ENCODE measurements at places on chromosomes 7 and 10. TPM values are rescaled to one million over a fixed set of nuclear protein-coding genes. Genes with fewer than 3 reads are reported as not detected.

GRCh38 chr10:104307576-104308438, 30.5 kb downstream of the ITPRIP start:
- H3K4me3 ChIP-seq = no peak overlapping the region
- no peaks in the 10 kb centered on the region for H3K36me3 ChIP-seq
- H3K27ac ChIP-seq = no peak overlapping the region
- no peak for DNase-seq

DNA sequence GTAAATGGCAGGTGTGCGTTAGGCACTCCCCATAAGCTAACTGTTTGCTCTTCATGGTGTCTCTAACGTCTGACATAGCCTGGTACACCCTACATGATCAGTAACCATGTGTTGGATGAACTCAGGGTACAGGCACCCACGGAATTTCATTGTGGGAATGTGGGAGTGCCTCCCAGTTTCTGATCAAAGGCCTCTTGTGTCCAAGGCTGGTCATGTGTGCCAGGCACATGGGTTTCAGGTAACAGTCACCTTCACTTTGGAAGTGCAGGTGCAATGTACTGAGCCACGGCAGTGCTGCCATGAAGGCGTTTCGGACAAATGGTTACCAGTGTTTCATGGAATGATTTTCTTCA, 298.3 kb downstream of the DNAJB6 start:
- no peak for DNase-seq
- H3K4me1 ChIP-seq = no peaks in the 10 kb centered on the region
- H3K27me3 ChIP-seq = no peaks in the 10 kb centered on the region
- no peaks in the 10 kb centered on the region for H3K36me3 ChIP-seq

DNA sequence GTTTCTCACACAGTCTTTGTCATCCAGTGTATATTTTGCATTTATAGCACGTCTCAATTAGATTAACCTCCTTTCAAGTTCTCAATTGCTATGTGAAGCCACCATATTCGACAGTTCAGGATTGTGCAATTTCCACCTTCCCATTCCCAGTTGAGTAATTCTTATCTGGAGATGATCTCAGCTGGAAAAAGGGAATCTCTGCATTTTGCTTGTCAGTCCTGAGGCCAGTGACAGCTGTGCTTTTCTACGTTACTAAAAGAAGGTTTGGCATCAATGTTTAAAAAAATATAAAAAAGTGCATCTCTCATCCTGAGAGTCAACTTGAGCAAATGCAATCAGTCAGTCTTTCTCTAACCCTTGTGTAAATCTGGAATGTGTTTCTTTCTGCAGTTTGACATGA, 247.7 kb downstream of the PRKG1 start:
- no peak overlapping the region for H3K4me3 ChIP-seq
- H3K36me3 ChIP-seq = no peaks in the 10 kb centered on the region
- DNase-seq = no peak
- no peaks in the 10 kb centered on the region for H3K27me3 ChIP-seq
- no peak overlapping the region for H3K27ac ChIP-seq

- DNase-seq = no peak
- no peaks in the 10 kb centered on the region for H3K27me3 ChIP-seq
- H3K36me3 ChIP-seq = no peaks in the 10 kb centered on the region
- H3K4me1 ChIP-seq = no peaks in the 10 kb centered on the region
- no peak overlapping the region for H3K27ac ChIP-seq
Measured at GRCh38 chr10:82922046-82922445, 1047.1 kb downstream of the NRG3 start.

DNA sequence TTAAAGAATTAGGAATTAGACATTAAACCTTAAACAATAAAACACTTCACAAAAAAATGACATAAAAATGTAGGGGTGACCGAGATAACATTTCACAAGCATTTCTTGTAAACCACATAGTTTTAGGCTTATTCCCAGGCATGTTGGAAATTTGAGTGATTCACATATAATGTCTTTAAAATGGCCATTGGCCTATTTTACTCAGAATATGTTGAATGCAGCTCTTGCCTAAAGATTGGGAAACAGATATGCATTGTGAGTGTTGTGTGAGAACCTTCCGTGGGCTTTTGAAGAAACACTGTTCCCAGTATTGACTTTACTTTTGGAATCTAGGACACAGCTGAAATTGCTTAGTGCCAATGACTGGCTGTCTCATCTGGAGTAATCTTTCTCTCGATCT, 79.6 kb downstream of the ARL5B start:
- H3K27me3 ChIP-seq = no peaks in the 10 kb centered on the region
- no peaks in the 10 kb centered on the region for H3K36me3 ChIP-seq
- H3K4me1 ChIP-seq = no peaks in the 10 kb centered on the region

The DPYSL4 gene
- 0.52 TPM for total RNA-seq

GRCh38 chr7:71661671-71662224, 529.8 kb downstream of the GALNT17 start:
- DNase-seq = no peak
- no peak overlapping the region for H3K4me3 ChIP-seq
- H3K27ac ChIP-seq = no peak overlapping the region
- H3K27me3 ChIP-seq = no peaks in the 10 kb centered on the region
- H3K36me3 ChIP-seq = no peaks in the 10 kb centered on the region
- no peaks in the 10 kb centered on the region for H3K4me1 ChIP-seq

DNA sequence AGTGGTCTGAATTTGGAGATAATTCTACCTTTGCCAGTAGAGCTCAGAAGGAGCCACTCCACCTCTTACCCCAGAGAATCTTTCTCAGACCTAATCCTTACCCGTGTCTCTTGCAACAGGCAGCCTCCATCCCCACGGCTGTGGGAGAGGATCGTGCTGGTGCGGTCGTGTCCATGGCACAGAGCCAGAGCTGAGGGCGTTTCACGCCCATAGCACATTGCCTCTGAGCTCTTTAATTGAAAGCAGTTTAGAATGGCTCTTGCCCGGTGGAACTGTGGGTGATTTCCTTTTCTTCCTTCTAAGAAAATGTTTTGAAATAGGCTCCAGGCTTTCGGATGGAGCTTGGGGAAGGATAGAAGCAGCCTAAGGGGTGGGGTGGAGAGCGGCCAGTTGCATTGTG, 41.5 kb downstream of the PRF1 start:
- no peaks in the 10 kb centered on the region for H3K4me1 ChIP-seq
- no peak overlapping the region for H3K27ac ChIP-seq
- H3K36me3 ChIP-seq = no peaks in the 10 kb centered on the region
- H3K27me3 ChIP-seq = no peaks in the 10 kb centered on the region
- H3K4me3 ChIP-seq = no peak overlapping the region

GRCh38 chr7:106062521-106062931, 49.6 kb downstream of the SYPL1 start:
- H3K4me3 ChIP-seq = no peak overlapping the region
- no peaks in the 10 kb centered on the region for H3K36me3 ChIP-seq
- no peak overlapping the region for H3K27ac ChIP-seq
- H3K4me1 ChIP-seq = peaks cover 32% of the 10 kb centered on the region
- DNase-seq = no peak
- no peaks in the 10 kb centered on the region for H3K27me3 ChIP-seq

- DNase-seq = no peak
- peaks cover 5% of the 10 kb centered on the region for H3K36me3 ChIP-seq
- no peak overlapping the region for H3K4me3 ChIP-seq
- H3K4me1 ChIP-seq = no peaks in the 10 kb centered on the region
- no peaks in the 10 kb centered on the region for H3K27me3 ChIP-seq
Measured at GRCh38 chr7:30572212-30572841, 22.4 kb upstream of the GARS1 start.

DNA sequence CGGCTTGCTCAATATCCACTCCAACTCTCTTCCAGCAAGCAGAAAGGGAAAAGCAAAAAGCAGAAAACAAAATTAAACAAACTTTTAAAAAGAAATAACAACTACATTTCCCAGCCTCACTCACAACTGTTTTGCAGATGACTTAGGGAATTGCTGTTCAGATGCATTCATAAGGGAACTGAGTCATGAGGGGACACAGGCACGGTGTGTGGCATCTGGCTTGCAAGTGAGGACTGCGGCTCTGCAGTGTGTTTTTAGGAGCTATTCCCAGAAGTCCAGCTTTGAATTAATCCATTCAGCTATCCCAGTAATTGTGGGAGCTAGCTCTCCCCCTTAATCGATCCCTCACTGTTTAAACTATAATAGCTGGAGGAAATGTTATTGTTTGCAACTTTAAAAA, 30.3 kb downstream of the PTN start:
- no peaks in the 10 kb centered on the region for H3K27me3 ChIP-seq
- H3K4me1 ChIP-seq = no peaks in the 10 kb centered on the region
- DNase-seq = no peak
- no peaks in the 10 kb centered on the region for H3K36me3 ChIP-seq
- no peak overlapping the region for H3K27ac ChIP-seq

DNA sequence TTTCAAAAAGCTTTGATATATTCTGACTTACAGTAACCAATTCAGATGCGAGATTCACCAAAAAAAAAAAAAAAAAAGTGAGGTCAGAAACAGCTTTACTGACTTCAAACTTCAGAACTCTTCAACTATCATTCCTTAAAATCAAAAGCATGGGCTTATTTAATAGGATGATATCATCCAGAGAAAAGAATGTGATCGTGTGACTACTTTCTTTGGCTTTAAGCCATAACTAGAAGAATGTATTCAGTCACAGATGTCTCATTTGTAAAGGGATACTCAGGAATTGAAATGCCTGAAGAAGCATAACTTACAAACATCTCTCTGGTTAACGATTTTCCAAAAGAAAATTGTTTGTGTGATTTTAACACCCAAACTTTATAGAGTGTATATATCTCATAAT, 11.5 kb downstream of the TPK1 start:
- H3K27me3 ChIP-seq = no peaks in the 10 kb centered on the region
- no peak overlapping the region for H3K4me3 ChIP-seq
- no peak for DNase-seq
- H3K36me3 ChIP-seq = no peaks in the 10 kb centered on the region

The CNTNAP2 gene
- 1.0 TPM for total RNA-seq

DNA sequence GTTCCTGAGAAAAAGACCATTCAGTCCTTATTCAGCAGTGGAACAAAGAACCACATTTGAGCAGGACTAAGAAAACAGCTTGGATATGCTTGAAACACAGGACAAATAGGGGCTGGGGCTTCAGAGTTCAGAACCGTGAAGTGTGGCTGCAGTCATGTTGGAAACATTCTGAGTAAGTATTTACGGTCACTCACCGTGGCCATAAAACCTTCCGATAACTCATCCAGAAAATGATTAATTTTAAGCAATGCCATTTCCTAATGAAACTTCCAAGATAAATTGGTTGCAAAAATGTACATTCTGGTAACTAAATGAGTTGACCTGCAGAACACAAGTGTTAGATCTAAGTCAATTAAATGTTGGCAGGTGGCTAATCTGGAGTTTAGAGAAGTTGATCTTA, 279.2 kb downstream of the CXCL12 start:
- no peaks in the 10 kb centered on the region for H3K4me1 ChIP-seq
- H3K36me3 ChIP-seq = no peaks in the 10 kb centered on the region
- H3K27ac ChIP-seq = no peak overlapping the region
- H3K27me3 ChIP-seq = no peaks in the 10 kb centered on the region
- H3K4me3 ChIP-seq = no peak overlapping the region

DNA sequence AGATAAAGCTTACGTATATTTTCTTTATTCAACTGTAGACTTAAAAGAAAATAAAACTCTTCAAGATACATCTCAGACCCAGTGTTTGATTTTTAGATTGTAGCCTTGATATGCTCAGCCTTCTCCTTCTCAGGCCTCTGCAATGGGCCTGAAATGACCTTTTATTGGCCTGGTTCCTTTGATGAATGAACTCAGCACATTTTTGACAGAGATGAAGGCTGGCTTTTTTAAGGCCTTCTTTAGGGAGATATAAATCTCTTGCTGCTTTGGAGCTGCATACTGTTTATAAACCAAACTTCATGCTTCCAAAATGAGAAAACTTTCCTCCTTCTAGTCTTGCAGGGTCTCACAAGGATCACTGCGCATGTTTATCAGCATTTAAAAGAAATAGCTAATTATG, 1049.8 kb downstream of the LRMDA start:
- no peak for DNase-seq
- H3K4me3 ChIP-seq = no peak overlapping the region
- no peaks in the 10 kb centered on the region for H3K27me3 ChIP-seq

GRCh38 chr7:19117091-19117869, at the start of gene TWIST1:
TSS of gene TWIST1 (minus strand) at chr7:19117636. CDS start at chr7:19117321, 315 bp downstream.
- H3K4me3 ChIP-seq = peak within 1 kb of the TSS; percentile 27
- no peak for DNase-seq
- H3K36me3 ChIP-seq = no peaks in the 10 kb centered on the region

GRCh38 chr7:135109562-135109961, 38.3 kb upstream of the TMEM140 start:
- H3K4me1 ChIP-seq = no peaks in the 10 kb centered on the region
- H3K4me3 ChIP-seq = no peak overlapping the region
- no peaks in the 10 kb centered on the region for H3K36me3 ChIP-seq
- no peak for DNase-seq
- no peak overlapping the region for H3K27ac ChIP-seq

DNA sequence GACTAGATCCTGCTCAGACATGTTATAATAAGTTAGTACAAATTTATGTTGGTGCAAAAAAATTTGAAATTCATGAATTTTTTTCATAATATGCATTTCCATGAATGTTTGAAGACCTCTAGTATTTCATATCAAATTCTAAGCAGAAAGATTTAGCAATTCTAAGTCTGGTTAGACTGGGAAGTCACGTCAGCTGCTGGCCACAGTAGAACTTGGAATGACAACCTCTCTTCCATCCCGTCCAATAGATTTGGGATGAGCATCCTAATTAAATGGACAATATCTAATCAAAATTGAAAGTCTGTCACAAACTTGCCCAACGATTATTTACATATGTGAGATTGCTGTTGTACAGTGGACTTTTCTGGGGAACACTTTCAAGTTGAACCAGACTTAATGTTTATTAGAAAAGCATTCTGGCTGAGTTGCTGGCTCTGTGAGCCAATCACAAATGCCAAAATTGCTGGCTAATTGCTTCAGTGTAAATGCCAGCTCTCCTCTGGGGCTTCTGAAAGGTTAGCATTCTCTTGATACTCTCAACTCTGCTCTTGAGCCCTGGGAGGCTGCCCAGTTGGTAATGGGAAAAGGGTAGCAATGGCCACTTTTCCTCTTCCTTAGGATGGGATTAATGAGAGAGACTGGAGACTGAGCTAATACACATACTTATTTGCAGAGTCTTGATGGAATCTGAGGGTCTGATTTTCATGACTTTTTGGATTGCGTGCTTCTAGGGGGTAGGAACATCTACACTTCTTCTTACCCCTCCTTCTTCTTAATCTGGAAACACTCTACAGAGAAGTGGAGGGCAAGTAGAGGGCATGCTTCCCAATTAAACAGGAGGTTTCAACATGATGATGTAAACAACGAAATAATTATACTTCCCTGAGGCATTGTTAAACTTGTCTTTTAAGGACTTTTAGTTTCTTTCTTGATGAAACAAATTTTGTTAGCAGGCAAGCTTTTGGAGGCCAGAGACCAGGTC, 253.5 kb downstream of the BAMBI start:
- no peak overlapping the region for H3K4me3 ChIP-seq
- no peak overlapping the region for H3K27ac ChIP-seq
- no peak for DNase-seq
- no peaks in the 10 kb centered on the region for H3K4me1 ChIP-seq

GRCh38 chr7:20794676-20795075, 8.0 kb upstream of the SP8 start:
- H3K4me1 ChIP-seq = peaks cover 22% of the 10 kb centered on the region
- H3K27ac ChIP-seq = no peak overlapping the region
- no peak overlapping the region for H3K4me3 ChIP-seq
- peaks cover 64% of the 10 kb centered on the region for H3K27me3 ChIP-seq
- no peak for DNase-seq
- H3K36me3 ChIP-seq = no peaks in the 10 kb centered on the region

- no peak for DNase-seq
- H3K27ac ChIP-seq = no peak overlapping the region
- no peaks in the 10 kb centered on the region for H3K36me3 ChIP-seq
- no peak overlapping the region for H3K4me3 ChIP-seq
Measured at GRCh38 chr10:97380516-97380915, 20.6 kb downstream of the RRP12 start.

The SERPINE1 gene
- 36.3 TPM for total RNA-seq

GRCh38 chr10:52066383-52066782, 247.7 kb upstream of the DKK1 start:
- no peak overlapping the region for H3K27ac ChIP-seq
- no peak for DNase-seq
- no peaks in the 10 kb centered on the region for H3K36me3 ChIP-seq
- no peaks in the 10 kb centered on the region for H3K4me1 ChIP-seq

The MYOF gene
- total RNA-seq = 21.1 TPM

Data from body of pancreas (tissue), 4 donors.